Bronchial epithelial cell (primary cell): ENCODE measurements at places on chromosomes 7 and 10.

DNA sequence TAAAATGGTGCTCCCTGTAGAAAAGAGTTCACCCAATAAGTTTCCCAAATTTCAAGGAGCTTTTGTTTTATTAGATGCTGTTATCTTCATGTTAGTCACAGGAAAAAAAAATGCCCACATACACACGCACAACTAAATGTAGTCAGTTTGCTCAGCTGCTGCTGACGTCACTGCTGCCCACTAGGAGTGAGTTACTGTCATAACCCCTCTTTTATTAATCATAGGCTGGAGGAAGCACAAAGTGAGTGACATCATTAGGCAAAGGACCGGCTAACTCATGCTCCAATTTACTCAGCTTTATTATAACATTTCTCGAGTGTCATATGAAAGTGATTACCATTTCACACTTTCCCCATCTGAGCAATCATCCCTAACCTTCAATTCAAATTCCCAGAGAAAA is 6.7 kb upstream of the INHBA start:
- DNase-seq = peak; percentile 82

GRCh38 chr7:101671371-101672356 is 42.6 kb upstream of the MYL10 start:
- DNase-seq = no peak

DNA sequence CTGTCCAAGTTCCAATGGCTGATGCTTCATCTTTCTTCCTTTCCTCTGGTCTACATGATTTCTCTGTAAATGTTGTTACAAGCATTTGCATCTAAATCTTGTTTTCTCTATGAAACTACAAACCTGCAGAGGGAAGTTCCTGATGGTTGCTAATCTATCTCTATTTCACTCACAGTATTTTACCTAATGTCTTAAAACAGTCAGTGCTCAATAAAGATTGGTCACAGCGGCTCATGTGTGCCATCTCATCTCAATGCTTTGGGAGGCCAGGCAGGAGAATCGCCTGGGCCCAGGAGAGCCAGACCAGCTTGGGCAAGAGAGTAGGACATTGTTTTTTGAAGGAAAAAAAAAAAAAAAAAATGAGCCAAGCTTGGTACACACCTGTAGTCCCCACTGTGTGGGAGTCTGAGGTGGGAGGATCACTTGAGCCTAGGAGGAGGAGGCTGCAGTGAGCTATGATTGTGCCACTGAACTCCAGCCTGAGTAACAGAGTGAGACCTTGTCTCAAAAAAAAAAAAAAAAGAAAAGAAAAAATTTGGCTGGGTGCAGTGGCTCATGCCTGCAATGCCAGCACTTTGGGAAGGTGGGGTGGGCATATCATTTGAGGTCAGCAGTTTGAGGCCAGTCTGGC is 71.3 kb upstream of the ARMC3 start:
- DNase-seq = no peak

DNA sequence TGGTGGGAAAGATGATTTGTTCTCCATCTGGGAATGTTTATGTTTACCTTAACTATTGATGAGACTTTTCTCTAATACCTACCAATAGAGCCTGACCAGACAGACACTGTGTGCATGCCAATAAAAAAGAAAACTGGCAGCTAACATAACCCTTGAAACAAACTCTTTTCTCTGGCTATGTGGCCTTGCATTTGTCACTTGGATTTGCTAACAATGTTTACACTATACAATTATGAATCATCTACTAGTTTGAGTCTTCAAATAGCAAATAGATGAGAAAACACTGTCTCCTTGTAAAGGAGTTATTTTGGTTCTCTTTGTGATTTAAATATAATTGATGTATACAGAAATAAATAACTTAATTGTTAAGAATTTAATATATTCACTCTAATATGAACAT is 273.1 kb downstream of the SEMA3D start:
- DNase-seq = peak; percentile 53

DNA sequence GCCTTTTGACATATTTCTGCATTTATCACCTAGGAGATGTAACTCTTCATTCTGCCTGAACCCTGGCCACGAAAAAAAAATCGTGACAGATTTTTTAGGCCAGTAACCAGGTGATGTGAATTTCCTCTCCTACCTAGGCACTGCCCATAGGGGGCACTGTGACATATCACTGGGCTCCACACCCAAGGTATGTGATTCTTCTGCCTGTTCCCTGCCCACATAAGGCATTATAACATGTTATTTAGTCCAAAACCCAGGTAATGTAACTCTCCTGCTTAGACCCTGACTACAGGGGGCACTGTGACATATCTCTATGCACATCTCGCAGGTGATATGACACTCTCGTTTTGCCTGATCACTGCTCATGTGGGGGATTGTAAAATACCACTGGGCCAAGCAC is 29.5 kb upstream of the ZNF107 start:
- DNase-seq = no peak

GRCh38 chr10:107341281-107341680 is 176.8 kb upstream of the SORCS1 start:
- DNase-seq = no peak

DNA sequence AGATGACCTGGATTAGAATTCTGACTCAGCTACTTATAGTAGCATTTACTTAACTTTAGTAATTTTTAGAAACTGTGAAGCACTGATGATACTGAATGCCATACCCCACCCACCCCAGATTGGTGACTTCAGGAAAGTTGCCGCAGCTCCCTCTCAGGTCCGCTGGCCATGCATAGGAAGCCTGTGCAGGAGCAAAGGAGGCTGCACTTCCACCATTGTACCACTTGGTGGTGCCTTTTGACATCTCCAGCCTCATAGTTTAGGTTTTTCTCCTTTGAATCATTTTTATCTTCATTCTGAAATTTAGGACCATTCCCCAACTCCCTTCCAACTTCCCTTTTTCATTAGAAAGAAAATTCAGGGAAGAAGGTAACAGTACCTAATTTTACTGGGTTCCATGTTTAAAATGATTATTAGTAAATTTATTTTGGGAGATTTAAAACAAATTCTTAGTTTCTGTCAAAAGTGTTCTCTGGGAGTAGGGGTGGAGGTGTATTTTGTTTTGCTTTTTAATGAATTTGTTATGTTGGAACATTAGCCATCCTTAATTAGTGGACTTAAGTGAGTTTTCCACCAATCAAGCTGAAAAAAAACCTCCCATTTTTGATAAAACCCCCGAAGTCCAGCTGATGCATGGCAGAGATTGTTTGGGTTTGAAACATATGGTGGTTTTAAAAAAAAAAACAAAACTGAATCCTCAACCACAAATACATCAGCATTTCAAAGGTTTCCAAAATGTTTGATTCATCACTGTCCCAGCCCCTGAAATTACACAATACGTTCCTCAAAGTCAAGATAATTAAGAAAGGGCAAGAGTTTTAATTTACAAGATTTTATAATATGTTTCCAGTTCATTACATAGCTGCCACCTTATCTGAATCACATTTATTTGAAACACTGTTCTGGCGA is 109.6 kb downstream of the WNT2 start:
- DNase-seq = peak; percentile 64

- no peak for DNase-seq
Observed at GRCh38 chr10:130002606-130003005, 38.5 kb upstream of the EBF3 start.

GRCh38 chr7:107319724-107320228 is 150.1 kb upstream of the GPR22 start:
- DNase-seq = no peak

DNA sequence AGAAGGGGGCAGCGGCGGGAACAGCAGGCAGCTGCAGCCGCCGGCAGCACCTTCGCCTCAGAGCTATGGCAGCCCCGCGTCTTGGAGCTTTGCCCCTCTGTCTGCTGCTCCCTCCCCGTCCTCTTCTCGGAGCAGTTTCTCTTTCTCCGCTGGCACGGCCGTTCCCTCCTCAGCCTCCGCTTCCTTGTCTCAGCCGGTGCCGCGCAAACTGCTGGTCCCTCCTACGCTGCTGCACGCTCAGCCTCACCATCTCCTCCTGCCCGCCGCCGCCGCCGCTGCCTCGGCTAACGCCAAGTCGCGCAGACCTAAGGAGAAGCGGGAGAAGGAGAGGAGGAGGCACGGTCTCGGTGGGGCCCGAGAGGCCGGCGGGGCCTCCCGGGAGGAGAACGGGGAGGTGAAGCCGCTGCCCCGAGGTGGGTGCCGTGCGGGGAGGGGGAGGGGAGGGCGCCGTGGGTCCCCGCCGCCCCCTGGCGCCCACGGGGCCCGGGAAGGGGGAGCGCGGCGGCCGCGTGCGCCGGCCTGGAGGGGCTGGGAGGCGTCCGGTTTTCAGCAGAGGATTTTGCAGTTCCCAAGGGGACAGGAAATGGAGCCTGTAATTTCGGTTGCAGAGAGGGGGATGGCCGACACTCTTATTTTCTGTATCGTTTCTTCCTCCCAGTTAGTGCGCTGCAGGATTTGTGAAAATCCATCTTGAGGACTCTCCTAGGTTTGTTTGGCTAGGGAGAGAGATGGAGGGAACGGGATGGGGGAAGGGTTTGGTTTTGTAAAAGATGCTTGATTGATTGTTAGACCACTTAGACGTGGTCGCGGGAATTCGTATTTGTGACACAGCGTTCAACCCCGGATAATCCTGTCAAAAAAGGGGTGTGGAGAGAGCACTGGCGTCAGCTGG is 630 bp downstream of the RSBN1L start:
- peak; percentile 62 for DNase-seq

DNA sequence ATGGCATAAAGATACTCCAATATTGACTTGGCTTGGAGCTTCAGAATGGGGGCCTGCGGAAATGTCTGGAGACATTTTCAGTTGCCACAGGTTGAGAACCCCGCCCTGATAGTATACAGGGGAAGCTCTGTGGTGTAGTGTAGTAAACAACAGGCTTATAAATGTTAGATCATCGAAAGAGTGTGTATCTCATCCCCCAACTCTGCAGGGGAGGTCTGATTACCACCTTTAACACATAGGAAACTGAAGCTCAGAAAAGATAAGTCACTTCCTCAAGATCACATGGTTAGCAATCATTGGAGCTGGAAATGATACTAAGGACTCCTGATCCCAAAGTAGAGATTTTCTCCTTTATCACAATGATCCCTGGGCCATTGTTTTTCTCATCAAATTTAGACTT is 144.5 kb upstream of the BMPER start:
- DNase-seq = no peak

DNA sequence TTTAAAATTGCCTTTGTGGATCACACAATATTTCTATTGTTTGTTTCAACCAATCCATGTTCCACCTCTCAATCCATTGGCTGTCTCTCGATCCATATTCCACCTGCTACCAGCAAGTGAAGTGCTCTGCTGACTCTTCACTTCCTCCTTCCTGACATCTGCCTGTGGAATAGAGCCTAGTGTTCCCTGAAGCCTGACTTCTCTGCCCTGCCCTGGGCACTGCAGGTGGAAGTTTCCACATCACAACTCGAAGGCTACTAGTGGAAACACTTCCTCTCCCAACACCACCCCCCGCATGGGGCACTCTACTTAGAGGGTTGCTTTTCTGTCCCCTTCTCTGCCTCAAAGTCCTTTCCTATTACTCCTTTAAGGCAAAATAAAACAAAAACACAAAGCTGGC is 563.8 kb upstream of the IGFBP3 start:
- DNase-seq = no peak

- DNase-seq = no peak
Observed at GRCh38 chr10:125489731-125490130, 193.2 kb downstream of the TEX36 start.

DNA sequence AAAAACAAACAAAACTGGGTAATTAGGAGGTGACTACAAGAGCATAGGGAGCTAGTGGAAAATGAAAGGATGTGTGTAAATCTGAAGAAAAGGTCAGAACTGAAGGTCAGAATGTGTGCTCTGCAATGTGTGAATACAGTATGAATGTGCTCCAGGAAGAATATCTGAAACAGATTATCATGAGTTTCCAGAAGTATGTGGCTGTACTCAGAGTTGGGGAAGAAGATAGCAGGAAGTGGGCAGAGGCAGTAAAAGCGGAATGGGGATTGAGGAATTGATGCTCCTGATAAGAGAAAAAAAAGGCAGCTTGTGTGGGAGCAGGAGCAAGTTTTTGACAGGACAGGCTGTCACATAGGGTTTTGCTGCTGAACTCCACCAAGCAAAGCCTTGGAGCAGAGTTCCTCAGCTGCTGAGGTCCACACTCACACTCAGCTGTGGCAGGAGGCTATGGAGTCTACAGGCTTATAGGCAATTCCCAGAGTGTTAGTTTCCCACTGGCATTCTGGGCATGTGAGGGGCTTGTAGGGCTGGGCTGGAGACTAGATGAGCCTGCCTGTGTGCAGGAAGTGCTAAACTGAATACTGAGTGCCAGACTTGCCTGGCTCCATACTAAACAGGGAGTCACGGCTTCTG is 22.9 kb downstream of the H2AZ2 start:
- no peak for DNase-seq

DNA sequence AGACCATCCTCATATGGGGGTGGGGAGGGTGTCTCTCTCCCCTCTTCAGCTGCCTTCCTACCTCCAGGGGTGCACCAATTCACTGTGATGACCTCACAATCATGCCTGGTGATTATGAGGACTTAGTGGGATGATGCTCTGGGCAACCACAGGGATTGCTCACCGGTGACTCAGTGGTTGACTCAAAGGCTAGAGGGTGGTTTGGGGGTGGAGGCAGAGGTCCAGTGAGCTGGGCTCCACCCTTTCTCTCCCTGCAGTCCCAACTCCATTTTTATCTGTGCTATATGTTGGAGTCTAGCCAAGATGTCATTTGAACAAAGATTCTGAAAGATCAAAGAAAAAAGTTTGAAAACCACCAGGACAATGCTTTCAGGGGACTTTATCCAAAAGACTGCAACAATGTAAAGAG is 286.9 kb downstream of the KCNMA1 start:
- peak; percentile 98 for DNase-seq

DNA sequence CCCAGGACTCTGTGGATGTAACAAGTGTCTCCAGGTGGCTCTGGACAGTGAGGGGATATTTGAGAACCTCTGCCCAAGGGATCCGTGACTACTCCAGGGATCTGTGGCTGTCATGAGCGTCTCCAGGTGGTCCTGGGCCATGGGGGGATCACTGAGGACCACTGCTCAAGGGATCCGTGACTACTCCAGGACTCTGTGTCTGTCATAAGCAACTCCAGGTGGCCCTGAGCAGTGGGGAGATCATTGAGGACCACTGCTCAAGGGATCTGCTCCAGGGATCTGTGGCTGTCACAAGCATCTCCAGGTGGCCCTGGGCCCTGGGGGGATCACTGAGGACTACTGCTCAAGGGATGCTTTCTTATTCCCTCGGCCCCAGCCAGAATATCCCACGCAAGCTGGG is 133.2 kb upstream of the ADARB2 start:
- DNase-seq = no peak

GRCh38 chr7:72925546-72926120 is 738 bp downstream of the POM121 start:
- no peak for DNase-seq

DNA sequence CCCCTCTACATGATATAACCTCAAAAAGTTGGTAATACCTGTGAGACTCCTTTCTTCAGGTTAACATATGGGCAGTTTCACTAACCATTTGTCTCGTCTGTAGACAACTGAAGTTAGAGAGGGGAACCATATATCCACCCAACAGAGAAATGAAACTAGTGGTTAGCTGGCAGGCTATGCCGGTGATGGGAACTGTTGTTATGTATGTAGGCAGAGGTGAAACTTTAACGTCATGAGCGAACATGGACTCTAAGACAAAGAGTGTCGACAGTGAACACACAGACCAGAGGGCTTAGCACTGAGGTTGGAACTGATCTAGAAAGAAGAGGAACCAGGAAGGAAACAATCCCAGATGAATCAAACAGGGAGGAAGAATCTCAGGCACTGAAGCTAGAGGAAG is 112.4 kb downstream of the ELMO1 start:
- DNase-seq = no peak
